ENCODE measurements at places on chromosomes 2 and 18.

DNA sequence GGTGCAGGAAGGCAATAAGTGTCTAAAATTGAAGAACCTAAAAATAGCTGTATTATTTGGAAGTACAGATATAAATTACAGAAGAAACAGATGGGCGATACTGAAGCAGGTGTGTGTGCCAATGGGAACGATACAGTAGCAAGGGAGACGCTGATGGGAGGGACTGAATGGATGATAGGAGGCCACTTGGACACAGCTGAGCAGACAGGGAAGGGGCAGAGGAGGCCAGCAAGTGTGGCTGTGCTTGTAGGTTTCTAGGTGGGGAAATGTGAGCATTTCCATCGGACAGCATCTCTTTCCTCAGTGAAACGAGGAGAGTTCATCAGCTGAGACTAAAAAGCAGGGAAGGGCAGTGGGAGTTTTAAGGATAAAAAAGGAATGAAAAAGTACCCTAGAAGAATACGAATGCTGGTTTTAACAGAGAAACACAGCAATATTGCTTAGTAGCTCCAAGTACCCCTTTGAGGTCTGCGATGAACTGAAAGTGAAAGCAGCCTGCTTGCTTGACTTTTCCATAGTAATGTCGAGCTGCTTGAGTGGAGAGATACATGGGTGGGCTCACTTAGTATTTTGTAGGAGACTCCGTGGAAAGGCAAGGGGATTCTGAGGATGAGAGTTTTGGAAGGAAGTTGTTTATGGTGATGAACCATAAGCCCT lies 91.7 kb upstream of the EPC2 start:
- no peak for DNase-seq

DNA sequence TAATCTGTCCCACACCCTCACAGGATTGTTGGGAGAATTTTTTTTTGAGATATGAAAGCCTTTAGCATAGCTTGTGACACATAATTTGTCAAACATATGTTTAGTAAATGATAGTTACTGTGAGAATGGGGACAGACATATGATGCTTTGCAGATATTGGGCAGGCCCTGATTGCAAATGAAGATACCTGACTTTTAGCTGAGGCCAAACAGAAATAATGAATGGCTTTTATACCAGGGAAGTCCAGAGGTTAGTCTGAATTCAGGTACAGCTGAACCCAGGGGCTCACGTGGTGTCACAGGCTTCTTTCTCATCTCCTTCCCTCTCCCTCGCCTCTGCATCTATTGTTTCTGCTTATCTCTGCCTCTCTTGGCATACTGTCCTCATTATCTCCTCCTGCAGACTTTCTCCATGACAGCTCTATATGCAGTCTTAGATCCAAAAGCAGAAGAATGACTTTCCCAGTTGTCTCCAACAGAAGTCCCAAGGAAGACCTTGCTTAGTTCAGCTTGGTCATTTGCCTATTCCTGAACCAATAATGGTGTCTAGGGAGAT lies 4.9 kb upstream of the WNT10A start:
- no peak for DNase-seq

- DNase-seq: no peak
These were observed 4.8 kb downstream of the GCFC2 start for GRCh38 chr2:75705921-75706320.

DNA sequence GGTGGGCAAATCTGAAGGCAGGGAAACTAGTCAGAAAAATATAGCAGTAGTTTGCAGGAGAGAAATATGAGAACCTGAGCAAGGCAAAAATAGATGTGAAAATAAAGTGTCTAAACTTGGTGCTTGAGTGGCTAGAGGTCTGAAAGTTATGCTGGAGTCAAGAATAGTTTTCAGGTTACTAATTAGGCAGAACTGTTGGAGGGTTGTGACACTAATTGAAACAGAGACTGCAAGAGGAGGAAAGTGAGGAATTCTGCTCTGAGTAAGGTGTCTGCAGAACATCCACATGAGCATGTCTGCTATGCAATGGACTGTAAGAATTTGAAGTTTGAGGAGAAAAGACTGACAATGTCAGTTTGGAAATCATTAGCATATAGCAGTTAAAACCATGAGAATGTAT lies 444.0 kb upstream of the LRRTM1 start:
- DNase-seq: no peak

All from stimulated activated CD4-positive, alpha-beta T cell treated with anti-CD3 and anti-CD28 coated beads, Interleukin-12 subunit alpha, Interleukin-12 subunit beta, amount 100 ng/mL, for 4 hours (primary cell).